ENCODE measurements at places on chromosomes 13 and 19. TPM values are rescaled to one million over a fixed set of nuclear protein-coding genes. Genes with fewer than 3 reads are reported as not detected.

DNA sequence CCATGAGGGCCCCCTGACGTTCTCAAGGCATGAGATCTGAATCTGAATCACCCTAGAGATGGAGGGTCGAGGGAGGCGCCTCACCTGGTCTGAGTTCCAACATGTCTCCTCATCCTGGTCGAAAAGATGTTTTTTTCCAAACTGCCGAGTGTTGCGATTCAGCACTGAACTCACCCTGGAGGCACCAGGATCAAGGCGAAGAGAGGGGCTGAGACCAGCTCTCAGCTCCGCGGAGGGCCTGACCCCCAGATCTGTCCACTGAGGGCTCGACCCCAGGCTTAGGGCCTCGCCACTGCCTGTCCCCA, 555 bp downstream of the NR2C2AP start:
- no peak for DNase-seq

GRCh38 chr19:38711726-38712153, 32.5 kb downstream of the CAPN12 start:
- DNase-seq: peak; percentile 87

DNA sequence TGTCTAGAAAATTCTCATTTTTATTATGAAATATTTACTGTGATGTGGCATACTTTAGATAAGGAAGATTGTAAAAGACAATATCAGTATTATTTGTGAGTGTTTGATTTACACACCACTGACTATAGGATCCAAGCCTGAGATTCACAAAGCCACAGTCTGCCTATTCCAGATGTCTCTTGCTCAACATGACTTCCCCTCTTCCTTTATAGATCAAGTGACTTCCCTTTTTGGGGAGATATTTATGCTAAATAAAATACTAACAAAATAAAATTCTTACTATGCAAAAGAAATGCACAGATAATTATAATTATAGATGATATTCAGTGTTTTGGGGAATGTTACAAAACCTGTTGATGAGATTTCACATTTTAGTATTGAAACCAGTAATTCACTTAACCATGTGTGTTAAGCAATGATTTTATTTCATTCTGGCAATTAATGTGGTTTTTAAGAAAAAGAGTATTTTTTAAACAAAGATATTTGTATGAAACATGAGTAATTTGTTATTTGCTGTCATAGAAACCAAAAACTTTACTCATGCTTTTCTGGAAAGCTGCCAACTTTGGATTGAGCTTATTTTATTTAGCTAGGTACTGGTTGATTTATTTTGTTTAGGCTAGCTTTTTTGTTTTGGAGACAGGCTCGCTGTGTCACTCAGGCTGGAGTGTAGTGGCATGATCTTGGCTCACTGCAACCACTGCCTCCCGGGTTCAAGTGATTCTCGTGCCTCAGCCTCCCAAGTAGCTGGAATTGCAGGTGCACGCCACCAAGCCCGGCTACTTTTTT, 13.7 kb upstream of the GPR183 start:
- DNase-seq: no peak

DNA sequence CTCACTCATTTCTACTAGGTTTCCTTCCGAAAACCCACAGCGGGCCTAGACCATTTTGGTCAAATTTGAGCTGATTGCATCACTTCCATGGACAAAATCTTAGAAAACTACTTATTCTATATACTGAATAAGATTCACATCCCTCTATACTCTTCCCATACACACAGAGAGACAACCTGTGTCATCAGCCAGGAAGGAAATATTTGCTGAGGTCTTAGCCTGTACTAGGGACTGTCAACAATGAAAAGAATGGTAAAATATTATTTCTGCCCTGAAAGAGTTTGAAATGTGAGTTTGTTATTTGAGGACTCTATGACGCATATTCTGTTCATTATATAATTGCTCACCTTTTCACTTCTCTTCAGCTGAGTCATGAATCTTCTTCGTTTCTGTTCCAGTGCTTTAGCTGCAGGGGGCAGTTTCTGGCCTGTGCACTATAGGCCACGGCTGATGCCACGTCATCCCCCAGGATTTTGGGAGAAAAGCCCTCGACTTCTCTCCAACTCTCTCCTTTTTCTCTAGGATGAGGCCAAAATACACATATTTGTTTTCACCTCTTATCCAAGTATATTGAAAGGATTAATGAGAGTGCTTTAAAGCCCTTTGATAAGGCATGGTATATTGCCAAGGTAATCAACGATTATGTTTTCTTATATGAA, 47.7 kb downstream of the GSX1 start:
- DNase-seq: no peak

- peak; percentile 68 for DNase-seq
These were observed 622 bp upstream of the FXYD5 start for GRCh38 chr19:35153701-35154524.

DNA sequence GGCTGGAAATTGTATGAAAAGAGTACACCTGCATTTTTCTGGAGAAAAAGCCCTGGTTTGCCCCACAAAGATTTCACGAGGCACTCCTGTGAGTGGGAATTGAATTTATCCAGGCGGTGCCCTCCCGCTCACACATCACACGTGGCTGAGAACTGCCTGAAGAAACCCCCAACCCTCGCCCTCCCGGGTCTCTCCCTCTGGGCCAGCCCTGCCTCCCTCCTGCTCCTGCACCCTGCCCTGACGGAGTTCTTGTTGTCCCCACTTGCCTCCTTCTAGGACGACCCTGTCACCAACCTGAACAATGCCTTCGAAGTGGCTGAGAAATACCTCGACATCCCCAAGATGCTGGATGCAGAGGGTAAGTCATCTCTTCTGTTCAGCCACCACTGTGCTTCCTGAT, 35.2 kb downstream of the CAPN12 start:
- no peak for DNase-seq

DNA sequence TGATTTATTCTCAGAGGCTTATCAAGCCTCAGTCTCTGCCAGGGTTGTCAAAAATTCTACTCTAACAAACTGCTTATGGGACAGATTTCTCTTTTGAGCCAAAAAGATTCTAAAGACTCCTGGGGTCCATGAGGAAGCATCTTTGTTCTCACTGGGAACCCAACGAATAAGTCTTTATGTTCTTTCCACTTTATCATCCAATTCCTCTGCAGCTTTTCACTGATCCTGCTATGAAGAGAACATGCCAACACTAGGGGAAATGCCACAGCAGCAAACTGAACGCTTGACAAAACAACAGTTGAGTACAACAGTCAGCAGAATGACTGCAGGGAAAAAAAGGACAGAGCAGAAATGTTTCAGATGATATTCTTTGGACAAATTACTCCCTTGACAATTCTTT, 22.2 kb downstream of the DCLK1 start:
- no peak for DNase-seq

DNA sequence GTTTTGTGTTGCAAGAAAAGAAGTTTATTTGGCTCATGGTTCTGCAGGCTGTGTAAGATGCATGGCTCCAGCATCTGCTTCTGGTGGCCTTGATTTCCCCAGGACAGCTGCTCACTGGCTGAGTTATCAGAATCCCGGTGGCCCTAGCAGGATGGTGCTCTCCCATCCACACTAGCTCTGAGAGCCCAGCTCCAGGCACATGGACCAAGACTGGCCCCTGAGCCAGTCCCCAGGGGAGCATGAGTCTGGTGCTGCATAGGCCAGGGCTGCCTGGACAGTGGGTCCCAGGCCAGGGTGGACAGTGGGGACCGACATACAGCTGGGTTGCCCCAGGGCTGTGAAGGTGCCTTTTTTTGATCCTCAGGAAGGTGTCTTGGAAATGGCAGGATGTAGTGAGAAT, 10.4 kb downstream of the ADGRE2 start:
- DNase-seq: no peak

GRCh38 chr19:15540435-15540834, 32.1 kb downstream of the CYP4F22 start:
- no peak for DNase-seq

DNA sequence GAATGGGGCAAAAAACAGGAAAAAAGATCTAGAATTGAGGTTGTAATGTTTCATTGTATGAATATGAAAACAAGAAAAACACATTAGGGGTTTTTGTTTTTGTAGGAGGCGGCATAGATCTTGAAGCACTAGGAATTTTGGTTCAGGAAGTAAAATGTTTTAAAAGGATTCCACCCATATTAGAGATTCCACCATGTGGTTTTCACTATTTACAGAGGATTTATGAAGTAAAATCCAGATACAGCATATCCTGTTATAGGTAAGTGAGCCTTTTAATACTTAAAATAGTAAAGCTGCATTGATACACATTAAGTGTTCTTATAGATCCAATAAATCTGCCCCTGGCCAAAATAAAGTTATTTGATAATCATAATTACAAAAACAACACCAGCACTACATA, 61.4 kb downstream of the MICU2 start:
- DNase-seq: no peak

DNA sequence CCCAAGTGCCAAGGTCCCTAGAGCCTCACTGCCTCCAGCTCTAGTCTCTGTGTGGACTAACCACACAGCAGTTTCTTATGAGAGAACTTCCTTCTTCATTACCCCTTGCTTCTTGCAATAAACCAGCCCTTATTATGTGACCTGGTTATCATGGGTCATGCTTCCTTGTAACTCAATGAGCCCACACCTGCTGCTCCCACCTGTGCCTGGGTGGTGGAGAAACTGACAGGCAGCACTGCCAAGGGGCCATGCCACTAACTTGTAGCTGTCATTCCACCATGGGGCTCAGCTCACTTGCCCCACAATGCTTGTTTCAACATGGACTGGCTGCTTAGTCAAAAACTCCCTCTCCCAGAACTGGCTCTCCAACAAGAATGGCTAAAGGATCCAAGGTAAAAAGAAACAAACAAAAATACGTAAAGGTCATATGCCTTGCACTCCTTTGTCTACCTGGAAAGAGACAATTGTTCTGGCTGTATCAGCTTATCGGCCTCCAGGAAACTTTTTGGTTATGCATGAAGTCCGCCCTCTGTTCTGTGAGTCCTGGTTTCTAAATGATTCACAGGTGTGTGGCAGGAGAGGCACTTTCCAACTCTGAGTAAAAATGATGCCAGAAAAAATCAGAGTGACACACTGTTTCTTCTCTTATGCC, 446.4 kb downstream of the COG6 start:
- DNase-seq: no peak

- DNase-seq: peak; percentile 91
These were observed 982 bp upstream of the DACT3 start for GRCh38 chr19:46661735-46662592.

DNA sequence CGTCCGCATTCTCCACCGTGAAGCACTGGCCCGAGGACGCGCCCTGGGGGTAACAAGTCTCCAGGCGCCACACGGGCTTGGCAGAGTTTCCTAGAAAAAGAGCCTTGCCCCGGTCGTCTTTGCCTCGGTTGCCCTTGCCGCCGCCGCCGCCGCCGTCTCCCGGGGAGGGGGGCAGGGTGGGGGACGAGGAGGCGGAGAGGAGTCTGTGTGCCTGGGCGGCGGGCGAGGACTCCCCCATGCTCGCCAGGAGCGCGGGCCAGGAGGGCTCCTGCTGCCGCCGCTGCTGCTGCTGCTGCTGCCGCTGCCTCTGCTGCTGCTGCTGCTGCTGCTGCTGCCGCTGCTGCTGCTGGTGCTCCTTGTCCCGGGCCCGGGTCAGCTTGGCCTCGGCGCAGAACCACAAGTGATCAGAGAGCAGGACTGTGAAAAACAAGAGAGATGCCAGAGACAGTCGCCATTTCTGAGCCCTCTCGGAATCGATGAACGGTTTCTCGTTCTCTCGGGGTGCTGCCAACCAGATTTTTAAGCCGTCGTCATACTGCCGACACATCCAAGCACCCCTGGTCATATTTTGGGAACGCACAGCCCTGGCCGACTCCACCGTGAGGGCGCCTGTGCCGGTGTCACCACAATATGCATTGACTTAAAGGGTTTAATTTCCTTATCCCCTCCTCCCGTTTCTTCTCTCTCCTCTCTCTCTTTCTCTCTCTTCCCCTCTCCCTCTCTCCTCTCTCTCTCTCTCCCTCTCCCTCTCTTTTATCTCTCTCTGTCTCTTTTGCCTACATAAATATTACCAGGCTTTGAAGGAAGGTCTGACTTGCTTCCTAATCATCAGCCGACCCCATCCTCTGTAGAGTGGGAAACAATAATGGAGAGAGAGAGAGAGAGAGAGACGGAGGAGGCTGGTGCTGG, 349.1 kb downstream of the LIG4 start:
- no peak for DNase-seq

- no peak for DNase-seq
These were observed 243.5 kb downstream of the ITGBL1 start for GRCh38 chr13:101695870-101696516.

GRCh38 chr13:107882708-107883560, 332.4 kb downstream of the LIG4 start:
- no peak for DNase-seq

DNA sequence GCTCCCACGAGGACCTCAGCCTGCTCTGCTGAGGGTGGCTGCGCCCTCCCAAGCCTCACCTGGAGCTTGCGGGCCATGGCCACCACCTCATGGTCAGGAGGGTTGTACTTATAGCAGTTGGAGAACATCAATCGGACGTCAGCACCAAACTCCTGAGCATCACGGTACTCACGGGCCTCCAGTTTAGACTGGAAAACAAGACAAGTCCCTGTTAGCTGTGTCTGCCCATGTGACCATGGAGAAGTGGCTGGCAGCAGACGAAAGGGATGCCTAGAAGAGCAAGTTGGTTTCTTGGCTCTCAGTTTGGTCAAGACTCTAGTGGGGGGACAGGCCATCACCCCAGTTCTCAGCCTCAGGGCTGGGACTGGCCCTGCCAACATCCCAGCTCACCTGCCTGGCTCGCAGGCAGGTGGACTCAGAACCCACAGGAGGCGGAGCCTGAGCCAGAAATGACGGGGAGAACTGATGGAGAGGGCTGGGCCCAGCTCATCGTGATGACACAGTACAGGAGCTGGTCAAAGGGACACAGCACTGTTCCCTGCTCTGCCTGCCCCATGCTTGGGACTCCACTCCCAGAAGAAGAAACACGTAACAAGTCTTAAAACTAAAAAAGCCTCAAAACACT, 31.2 kb upstream of the EPHX3 start:
- DNase-seq: no peak

DNA sequence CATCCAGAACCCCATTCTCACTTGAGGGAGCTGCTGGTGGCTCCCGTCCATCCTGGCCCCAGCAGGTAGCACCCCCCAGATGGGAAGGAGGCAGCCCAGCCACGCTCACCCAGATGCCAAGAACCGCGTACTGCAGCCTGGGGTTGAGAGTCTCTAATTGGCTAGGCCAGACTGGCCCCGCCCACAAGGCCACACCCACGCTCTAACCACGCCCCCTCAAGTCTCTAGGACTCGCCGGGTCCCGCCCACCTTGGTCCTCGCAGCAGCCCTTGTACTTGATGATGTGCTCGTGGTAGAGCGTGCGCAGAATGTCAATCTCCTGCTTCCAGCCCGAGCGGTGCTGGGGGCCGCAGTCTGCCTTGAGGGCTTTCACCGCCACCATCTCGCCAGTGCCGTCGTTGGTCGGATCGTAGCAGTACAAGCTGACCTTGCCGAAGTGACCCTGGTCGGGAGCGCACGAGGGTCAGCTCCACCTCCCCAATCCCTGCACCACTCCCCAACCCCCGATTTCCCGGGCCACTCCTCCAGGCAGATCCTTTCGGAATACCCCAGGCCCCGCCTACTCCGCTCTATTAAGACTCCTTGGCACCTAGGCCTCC, 14.5 kb upstream of the ICAM3 start:
- DNase-seq: peak; percentile 83

- no peak for DNase-seq
These were observed 10.5 kb downstream of the CDADC1 start for GRCh38 chr13:49258089-49258796.

INAFM1 gene
- 26.2 TPM for total RNA-seq

CTU1 gene
- total RNA-seq: 5.4 TPM

SNRPA gene
- total RNA-seq: 40.5 TPM

DAND5 gene
- not detected for total RNA-seq

ZNF846 gene
- 17.4 TPM for total RNA-seq

TMEM255B gene
- total RNA-seq: 67.3 TPM

CAB39L gene
- 25.1 TPM for total RNA-seq

KCNC3 gene
- total RNA-seq: 3.2 TPM

TSKS gene
- total RNA-seq: 0.42 TPM

Data from aorta (tissue), 5 donors.